ENCODE measurements at places on chromosomes 16 and 17.

GRCh38 chr17:41581366-41582060 lies 5.2 kb downstream of the KRT14 start:
- no peak for DNase-seq

- DNase-seq, result peak; percentile 17
Observed at GRCh38 chr16:10343124-10343760, 42.6 kb upstream of the ATF7IP2 start.

DNA sequence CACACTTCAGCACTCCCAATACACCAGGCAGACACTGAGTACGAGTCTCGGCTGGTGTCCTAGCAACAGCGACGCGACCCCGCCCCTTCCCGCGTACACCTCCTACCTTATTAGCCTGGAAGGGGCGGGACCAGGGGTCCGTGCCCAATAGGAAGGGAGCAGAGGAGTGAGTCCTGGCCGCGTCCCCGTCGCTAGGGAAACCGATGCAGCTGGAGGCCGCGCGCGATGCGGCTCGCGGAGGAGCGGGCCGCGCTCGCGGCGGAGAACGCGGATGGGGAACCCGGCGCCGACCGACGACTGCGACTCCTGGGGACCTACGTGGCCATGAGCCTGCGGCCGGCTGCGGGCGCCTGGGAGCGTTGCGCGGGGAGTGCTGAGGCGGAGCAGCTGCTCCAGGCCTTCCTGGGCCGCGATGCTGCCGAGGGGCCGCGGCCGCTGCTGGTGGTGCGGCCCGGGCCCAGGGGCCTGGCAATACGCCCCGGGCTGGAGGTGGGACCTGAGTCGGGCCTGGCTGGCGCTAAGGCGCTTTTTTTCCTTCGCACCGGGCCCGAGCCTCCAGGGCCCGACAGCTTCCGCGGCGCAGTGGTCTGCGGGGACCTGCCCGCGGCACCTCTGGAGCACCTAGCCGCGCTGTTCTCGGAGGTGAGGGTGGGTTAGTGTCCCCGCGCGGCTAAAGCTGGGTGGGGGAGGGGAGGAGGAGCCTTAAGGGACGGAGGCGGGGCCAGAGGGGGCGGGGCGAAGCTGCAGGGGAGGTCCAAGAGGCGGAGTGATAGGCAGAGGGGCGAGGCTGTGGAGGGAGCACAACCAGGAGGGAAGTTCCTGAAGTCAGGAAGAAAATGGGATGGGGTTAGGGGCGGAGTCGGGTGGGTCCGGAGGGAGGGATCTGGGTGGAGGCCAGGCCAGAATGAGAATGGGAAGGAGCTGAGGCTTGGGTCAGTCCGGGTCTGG lies at the start of gene DNAH9:
Gene DNAH9, plus strand, starts transcription at position 197 of the 948 bp plus-strand sequence. Its CDS starts 29 bp downstream, at position 226.
- DNase-seq, result peak; percentile 89

- no peak for DNase-seq
Observed at GRCh38 chr17:79251824-79252223, 177.2 kb downstream of the ENGASE start.

DNA sequence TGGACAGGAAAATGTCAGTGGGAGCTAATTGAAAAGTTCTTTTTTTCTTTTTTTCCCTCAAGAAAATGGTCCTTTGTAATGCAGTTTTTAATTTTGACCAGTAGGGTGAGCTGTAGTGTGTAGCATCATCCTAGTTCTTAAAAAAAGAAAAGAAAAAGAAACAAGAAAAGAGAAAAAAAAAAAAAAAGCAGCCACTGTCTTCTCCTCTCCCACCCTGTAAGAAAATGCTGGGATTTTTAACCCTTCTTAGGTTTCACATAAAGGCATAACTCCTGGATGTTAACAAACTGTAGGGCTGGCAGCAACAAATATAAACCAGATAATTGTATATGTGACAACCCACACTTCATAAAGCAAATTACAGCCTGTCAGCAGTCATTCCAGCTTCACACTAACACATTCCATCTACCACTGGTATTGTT lies 78.1 kb downstream of the SKAP1 start:
- no peak for DNase-seq

DNA sequence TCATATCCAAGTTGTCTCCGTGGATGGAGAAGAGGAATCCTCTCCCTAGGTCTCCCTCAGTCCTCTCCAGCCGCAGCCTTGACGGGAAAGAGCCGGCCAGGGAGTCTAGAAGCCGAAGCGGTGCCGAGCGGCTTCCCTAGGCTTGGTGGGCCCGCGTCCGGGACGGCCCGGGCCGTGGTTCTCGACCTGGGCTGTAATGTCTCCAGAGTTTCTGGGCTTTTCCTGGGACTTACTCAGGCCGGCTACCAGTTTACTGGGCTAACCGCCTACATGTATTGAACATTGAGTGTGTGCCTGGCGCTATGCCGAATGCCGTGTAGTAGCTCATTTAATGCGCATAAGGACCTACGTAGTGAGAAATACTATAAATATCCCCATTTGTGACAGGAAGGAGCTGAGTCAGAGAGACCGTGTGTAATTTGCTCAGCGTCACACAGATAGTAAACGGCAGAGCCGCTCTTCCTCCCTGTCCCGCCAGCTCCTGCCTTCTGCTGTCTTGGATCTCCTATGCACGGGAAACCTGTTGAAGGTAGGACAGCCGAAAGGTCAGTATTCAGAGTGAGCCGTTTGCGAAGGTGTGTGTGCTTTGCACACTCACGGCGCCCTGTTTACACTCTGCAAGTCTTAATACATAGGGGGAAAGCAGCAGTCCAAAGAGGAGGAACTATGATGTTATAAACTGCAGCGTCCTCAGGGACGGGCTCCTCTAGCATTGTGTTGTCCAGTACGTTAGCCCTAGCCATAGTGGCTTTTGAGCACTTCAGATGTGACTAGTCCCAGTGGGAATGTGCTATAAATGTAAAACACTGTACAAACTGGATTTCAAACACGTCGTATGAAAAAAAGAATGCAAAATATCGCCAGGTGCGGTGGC lies 723 bp upstream of the SPAG5 start:
- peak; percentile 57 for DNase-seq

GRCh38 chr17:63956296-63956920 lies 16.3 kb downstream of the SCN4A start:
- DNase-seq, result no peak

GRCh38 chr17:61239327-61239726 lies 160.3 kb upstream of the TBX2 start:
- DNase-seq, result no peak

GRCh38 chr17:81036197-81036941 lies 1.4 kb downstream of the BAIAP2 start:
- peak; percentile 69 for DNase-seq

DNA sequence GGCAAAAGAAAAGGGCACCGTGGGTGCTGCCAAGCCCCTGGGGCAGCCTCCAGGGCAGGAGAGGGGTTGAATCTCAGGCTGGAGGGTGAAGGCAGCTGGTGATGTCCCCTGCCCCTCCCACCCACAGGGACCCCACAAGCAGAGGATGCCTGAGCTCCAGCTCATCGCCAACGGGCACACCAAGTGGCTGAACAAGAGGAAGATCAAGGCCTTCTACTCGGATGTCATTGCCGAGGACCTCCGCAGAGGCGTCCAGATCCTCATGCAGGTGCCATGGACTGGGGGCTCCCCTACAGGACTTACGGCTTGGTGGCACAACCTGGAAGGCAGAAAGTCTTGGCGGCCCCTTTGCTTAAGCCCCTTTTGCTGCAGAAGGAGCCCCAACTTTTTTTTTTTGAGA lies 21.8 kb downstream of the SLC12A3 start:
- no peak for DNase-seq

DNA sequence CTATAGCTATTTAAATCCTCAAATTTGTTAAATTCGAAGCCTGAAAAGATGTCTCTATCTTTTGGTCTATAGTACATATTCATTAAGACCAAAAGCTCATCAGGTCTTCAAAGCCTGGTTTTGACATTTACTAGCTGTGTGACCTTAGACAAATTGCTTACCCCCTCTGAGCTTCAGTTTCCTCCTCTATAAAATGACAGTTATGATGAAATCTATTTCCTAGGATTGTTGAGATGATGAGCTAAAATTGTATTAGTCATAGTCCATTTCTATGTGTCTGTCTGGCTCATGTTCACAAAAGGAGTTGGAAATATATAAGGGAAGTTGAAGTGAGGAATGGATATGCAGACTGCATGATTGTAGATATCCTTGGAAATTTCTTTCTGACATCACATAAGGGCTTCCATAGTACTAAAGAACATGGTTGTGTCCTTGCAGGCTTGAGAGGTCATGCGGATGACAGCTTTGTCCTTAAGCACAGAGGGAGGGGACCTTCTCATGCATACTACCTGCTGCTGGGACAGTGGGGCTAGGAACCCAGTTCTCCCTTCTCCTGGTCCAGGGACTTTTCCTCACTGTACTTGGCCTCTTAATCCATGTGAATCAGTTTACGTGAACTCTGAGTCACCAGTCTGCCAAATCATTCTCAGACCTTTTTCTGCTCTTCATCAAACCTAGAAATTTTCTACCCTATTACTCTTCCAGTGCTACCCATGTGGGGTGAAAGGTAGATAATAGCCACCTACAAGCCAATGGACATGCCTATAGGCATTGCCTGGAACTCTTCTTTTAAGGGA lies 487.5 kb upstream of the SALL1 start:
- no peak for DNase-seq

- DNase-seq, result no peak
Observed at GRCh38 chr17:61784510-61784909, 78.8 kb downstream of the BRIP1 start.

- DNase-seq, result no peak
Observed at GRCh38 chr17:47276444-47276843, 22.8 kb downstream of the ITGB3 start.

- DNase-seq, result no peak
Observed at GRCh38 chr16:14263769-14264168, 192.7 kb downstream of the MRTFB start.

- no peak for DNase-seq
Observed at GRCh38 chr16:20938426-20938825, 37.9 kb downstream of the LYRM1 start.

DNA sequence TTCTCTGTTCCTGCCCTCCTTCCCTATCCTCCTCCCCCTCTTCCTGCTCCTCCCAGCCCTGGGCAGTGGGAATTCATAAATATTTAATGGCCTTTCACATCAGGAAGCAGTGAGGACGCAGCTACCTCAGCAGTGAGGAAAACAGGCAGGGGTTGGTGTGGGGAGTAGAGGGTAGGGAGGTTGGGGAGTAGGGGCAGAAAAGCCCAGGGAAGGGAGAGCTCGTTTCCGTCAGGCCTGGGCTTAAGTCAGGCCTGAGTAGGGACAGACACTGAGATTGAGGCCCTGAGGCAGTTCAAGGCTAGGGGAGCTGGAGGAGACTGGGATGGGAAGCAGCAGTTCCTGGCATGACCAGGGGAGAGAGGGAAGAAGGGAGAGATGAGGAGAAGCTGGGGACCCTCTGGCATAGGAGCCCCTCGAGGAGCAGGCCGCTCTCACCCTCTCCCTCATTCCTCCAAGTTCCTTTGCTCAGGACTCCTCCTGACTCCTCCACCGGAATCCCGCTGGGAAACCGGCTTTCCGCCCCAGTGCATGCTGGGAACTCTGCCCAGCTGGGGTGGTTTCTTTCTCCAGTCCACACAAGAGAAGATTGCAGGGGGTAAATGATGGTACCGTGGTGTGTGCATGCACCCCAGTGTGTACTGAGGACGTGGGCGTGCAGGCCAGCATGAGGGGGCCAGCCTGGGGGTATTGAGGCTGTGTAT lies 6.2 kb downstream of the SAMD14 start:
- no peak for DNase-seq

- DNase-seq, result no peak
Observed at GRCh38 chr17:606508-607250, 108.0 kb downstream of the VPS53 start.

GRCh38 chr17:82505296-82505695 lies 14.2 kb upstream of the FOXK2 start:
- DNase-seq, result no peak

- DNase-seq, result no peak
Observed at GRCh38 chr16:8253718-8254117, 336.6 kb downstream of the TMEM114 start.

DNA sequence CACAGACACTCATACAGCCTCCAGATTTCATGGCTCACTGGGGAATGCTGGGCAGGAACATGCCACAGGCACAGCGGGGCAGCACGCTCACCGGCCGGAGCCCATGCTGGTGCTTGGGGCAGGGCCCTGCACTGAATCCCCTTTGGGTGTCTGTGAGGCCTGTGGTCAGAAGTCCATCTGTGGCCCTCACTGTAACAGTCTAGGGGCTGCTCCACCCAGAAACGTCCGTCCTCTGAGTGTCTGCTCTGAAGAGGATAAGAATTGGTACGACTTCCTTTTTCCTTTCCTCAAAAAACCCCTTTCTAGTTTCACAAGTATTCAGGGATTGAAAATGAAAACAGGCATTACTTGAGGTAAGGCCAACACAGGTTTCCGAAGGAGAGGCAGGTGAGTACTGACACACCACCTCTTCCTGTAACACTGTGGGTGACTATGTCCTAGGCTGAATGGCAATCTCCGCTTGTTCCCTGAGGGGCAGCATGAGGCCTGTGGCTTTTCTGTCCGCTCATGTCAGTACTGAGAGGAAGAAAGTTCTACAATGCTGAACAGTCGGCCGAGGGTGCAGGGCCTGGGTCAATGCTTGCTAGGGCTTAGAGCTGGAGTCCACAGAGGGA lies 42.5 kb downstream of the TMEM11 start:
- no peak for DNase-seq

DNA sequence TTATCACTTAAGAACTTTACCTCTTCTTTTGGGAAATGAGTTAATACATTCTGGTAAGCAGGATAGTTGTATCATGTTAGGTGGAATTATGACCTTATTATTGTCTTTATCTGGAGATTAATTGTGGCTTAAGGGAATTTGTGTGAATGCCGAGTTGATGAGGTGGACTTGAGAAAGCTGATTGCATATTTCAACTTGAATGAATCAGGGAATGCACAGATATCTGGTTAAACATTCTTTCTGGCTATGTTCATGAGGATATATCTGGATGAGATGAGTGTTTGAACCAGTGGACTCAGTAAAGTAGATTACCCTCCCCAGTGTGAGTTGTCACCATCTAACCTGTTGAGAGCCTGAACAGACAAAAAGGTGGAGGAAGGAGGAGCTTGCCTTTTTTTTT lies 326.1 kb upstream of the GOT2 start:
- DNase-seq, result no peak

- no peak for DNase-seq
Observed at GRCh38 chr16:27084307-27085028, 17.7 kb downstream of the C16orf82 start.

- DNase-seq, result no peak
Observed at GRCh38 chr16:19299565-19299964, 14.0 kb downstream of the CLEC19A start.

- no peak for DNase-seq
Observed at GRCh38 chr16:20867585-20867984, 32.6 kb downstream of the DCUN1D3 start.
